ENCODE measurements at places on chromosomes 6 and 20. TPM values are rescaled to one million over a fixed set of nuclear protein-coding genes. Genes with fewer than 3 reads are reported as not detected.

DNA sequence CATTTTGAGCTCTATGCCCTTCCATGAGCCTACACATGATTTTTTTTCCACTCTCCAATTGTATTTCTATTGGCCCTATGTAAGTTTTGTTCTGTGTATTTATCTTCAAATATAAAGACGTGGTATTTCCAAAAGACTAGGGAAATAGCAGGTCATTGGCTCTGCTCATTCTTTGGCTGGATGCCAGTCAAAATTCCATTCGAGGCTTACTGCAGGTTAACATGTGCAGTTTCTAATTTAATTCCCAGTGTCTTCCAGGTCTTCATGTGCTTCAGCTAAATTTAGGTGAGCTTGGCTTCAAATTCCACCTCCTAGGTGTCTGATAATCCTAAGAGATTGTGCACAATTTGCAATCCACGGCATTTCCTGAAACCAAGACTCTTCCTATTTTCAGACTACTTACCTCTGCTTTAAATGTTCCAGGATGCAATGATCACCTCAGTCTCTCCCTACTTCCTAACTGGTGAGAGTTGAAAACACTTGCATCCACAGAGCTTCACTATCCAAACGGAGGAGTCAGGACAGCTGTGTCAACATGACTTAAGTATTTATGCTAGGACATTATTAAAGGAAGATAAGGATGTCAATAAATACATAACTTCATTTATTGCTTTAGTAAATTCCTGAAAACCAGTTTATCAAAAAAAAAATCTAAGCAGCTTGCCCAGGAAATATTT lies 236.1 kb downstream of the COL12A1 start:
- no peaks in the 10 kb centered on the region for H3K36me3 ChIP-seq
- no peak overlapping the region for H3K27ac ChIP-seq
- H3K27me3 ChIP-seq: no peaks in the 10 kb centered on the region
- H3K4me1 ChIP-seq: no peaks in the 10 kb centered on the region

DNA sequence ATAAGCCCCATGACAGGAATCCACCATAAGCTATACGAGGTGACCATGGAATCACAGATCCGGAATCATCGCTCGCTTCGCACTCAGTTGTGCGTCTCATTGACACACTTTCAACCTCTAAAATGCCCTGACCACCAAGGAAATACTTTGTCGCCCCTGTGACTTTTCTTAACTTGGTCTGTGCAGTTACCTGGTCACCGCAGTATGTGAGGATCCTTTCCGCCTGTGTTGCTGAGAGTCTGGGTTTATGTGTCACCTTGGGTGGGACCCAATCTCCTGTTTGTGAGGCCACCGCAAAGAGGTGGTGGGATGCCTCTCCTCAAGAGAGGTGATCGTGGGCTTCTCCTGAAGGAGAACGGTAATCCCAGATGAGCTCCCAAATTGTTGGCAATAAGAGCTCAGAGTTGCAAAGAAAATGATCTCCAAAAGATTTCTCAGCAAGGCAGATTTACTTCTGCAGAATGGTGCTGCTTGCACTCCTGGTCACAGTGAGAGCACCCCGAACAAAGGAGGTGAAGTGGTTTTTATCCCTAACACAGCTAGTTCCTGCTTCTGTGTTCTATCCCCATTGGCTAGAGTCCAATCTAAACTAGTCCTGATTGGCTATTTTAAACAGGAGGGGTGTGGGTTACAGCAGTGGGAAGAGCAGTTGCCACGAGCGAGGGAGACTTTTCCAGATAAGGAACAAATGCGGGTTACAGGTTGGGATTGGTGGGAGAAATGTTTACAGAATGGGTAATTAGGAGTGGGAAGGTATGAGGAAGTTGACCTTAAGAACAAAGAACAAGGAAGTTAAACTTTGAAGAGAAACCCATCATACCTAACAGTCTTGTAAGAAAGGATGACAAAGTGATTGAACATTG lies 9.1 kb upstream of the ZNFX1 start:
- H3K27me3 ChIP-seq: no peaks in the 10 kb centered on the region

GRCh38 chr6:170075659-170076223 lies 215.1 kb downstream of the DLL1 start:
- peaks cover 33% of the 10 kb centered on the region for H3K27me3 ChIP-seq
- no peaks in the 10 kb centered on the region for H3K4me1 ChIP-seq
- DNase-seq: no peak

DNA sequence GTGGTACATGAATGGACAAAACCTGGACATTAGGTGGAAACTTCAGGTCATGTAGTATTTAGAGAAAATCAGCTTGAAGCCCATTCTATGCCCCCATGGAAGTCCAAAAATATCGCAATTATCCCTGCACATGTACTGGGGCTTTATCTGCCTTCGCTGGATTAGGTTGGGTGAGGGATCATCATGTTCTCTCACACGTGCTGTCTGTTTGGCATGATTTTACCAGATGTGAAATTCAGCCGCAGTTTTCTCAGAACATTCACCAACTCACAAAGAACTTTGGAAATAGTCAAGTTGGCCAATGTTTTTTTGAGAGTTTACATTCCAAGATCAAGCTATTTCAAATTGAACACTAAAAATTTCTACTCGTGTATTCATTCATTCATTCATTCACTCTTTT lies 459.8 kb upstream of the CITED2 start:
- H3K27ac ChIP-seq: no peak overlapping the region
- no peaks in the 10 kb centered on the region for H3K36me3 ChIP-seq
- no peaks in the 10 kb centered on the region for H3K27me3 ChIP-seq
- DNase-seq: no peak
- no peak overlapping the region for H3K4me3 ChIP-seq

DNA sequence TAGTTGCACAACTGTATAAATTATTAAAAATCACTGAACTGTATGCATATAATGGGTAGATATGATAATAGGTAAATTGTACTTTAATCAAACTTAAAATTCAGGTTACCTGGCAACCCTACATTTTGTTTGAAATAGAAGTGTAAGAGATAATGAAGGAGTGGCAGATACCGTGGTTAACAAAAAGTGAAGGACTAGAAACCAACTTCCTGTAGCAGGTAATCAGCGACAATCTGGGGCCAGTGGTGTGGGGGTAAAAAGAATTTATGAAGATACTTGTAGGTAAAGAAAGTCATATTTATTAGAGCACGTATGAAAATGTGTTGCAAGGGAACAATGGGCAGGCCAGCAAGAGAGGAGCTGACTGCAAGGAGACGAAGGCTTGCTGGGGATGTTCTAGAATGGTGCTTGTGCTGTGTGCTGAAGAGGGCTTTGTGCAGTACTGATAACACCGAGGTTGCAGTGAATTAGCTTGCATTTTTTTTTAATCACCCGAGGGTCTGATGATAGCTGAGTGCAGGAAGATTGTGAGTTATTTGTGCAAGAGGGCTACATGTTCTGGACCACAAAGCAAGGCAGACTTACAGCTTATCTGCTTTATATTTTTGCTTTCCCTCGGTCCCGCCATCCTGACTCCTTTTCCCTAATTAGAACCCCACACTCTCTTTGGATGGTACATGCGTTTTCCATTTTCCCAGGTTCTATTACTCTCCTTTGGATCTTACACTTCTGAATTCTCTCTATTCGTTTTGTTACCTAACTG lies 4.6 kb upstream of the ENPP1 start:
- H3K4me3 ChIP-seq: no peak overlapping the region
- peaks cover 3% of the 10 kb centered on the region for H3K4me1 ChIP-seq
- H3K27me3 ChIP-seq: peaks cover 10% of the 10 kb centered on the region
- no peak for DNase-seq
- H3K27ac ChIP-seq: no peak overlapping the region

CYB5R4 gene
- 14.5 TPM for polyA plus RNA-seq

CCN6 gene
- polyA plus RNA-seq: 0.13 TPM

HLA-DOA gene
- polyA plus RNA-seq: not detected

GRCh38 chr6:24140591-24140990 lies 14.6 kb downstream of the NRSN1 start:
- DNase-seq: no peak
- no peaks in the 10 kb centered on the region for H3K27me3 ChIP-seq
- no peak overlapping the region for H3K4me3 ChIP-seq
- H3K4me1 ChIP-seq: no peaks in the 10 kb centered on the region

CLPSL2 gene
- polyA plus RNA-seq: not detected

Measured in K562 (cell line).